ENCODE measurements at places on chromosomes 2 and 18.

GRCh38 chr18:47791461-47791985 is 138.9 kb downstream of the SMAD2 start:
- DNase-seq: no peak

GRCh38 chr18:40867459-40867858 is 1087.6 kb upstream of the PIK3C3 start:
- no peak for DNase-seq

- no peak for DNase-seq
Measured at GRCh38 chr2:56807861-56808260, 624.1 kb downstream of the CCDC85A start.

- DNase-seq: no peak
Measured at GRCh38 chr2:120632796-120633646, 102.6 kb upstream of the GLI2 start.

DNA sequence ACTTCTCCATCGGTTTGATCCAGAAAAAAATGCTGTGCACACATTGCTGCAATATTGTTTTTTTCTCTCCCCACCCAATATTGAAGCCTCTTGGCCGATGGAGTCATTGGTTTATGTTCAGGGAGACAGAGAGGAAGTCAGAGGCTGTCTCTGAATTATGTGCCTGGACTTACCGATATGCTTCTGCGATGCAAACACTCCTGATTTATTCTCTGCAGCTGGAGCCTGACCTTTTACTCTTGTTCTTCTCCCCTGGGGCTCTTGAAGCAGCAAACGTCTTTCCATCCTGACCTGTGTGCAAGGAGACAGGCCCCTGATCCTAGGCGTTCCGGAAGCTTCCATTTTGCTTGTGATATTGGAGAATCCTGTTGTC is 99.6 kb downstream of the PTGR3 start:
- no peak for DNase-seq

- DNase-seq: no peak
Measured at GRCh38 chr2:23036629-23037028, 348.4 kb upstream of the KLHL29 start.
